ENCODE measurements at places on chromosomes 2 and 18.

- DNase-seq, result no peak
Measured at GRCh38 chr2:157509744-157510143, 65.9 kb upstream of the CYTIP start.

DNA sequence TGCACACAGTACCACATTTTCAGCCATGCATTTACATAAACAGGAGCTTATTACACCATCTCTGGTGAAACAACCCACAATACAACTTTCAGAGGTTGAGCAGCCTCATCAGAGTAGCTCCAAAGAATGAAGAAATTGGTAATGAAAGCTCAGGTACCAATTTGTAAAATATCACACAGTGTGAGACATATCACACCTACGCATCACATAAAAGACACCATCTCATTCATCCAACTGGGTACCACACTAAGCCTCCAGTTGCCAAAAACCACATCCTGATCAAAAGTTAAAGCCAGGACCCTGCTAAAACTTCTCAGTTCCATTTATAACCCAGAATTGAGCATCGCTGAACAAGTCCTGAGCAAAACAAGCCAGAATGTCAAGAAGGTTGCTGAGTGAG lies 4.6 kb downstream of the TMEM163 start:
- DNase-seq, result no peak

DNA sequence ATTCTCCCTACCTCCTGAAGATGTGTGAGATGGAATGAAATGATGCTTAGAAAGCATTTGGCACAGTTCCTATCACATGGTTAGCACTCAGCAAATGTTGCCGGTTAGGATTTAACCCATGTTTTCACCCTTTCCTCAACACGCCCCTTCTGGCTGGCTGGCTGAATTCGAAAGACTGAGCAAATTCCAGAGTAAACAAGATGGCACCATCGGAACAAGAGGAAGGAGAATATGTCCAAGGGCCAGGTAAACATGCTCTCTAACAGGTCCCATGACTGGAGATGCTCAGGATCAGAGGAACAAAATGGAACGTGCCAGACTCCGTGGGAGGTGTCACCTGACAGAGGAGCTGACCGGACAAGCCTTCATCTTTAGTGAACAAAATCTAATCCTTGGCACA lies 145.6 kb downstream of the ANKRD44 start:
- no peak for DNase-seq

GRCh38 chr2:240481720-240482119 lies 46.3 kb downstream of the GPC1 start:
- DNase-seq, result no peak

DNA sequence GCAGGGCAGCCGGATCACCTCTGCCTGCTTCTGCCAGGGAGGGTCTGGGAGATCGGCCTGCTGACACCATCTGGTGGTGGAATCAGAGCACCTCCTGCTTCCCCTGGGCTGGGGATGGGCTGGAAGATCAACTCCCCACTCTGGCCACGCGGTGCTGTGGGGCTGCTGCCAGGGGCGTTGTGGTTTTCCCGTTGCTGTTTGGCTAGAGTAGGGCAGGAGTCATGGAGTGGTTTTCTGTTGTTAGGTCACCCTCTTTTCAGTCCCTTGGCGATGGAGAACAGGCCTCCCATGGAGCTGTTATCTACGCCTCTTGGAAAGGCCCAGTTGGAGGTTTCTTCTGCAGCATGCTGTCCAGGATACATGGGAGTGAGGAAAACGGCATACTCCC lies 15.2 kb downstream of the BCL2L11 start:
- DNase-seq, result no peak

- DNase-seq, result no peak
Measured at GRCh38 chr2:198692907-198693510, 764.7 kb downstream of the SATB2 start.

DNA sequence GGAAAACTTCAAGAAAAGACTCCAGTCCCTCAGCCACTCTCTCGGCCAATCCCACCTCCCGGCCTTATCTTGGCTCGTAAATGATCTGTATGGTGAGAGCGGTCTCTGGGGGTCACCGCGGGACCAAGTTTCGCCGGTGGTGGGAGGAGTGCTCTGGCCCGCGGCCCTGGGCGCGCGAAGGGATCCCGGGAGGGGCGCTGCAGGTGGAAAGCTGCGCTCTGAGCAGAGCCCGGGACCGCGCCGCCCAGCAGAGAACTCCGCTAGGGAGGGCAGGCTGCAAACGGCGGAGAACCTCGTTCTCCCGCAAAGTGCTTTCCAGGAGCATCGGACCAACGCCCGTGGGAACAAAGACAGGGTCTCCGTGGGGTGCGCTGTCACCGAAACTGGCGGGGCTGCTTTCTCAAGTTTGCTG lies 622 bp downstream of the LRP2 start:
- DNase-seq, result no peak

DNA sequence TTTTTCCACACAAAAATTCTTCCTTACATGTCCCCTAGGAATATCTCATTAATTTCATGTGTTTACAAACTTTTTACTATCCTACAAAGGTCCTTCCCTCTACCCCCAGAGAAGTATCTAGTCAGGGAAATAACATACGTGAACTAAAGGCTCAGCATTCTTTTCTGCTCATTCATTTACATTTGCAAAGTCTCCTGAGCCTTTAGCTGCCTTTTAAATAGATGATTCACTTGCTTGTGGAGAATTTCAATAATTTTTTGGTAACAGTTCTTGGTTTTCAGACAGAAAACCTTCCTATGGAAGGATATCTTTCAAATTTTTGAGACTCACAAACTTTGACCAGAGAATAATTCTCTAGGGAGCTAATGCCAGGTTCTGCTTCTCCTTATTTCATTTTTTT lies 81.5 kb upstream of the RMDN2 start:
- no peak for DNase-seq

DNA sequence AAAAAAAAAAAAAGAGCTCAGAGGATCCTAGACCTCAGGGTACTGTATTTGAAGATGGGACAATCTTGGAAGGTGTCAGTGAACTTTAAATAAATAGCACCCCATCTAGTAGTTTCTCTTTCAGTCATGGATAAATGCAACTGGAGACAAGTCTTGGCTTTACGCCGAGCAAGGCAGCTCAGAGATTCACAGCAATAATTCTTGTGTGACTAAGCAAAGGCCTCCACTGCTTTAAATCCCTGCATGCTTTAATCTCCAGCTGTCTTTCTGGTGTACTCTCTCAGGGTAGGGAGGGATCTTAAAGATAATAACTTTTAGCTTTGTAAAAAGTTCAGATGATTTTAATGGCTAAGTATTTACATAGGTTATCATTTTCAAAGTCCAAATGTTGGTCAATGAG lies 36.3 kb downstream of the NRXN1 start:
- DNase-seq, result no peak

- DNase-seq, result no peak
Measured at GRCh38 chr2:86037141-86037794, 68.4 kb downstream of the POLR1A start.

GRCh38 chr2:237062585-237062984 lies 23.1 kb upstream of the COPS8 start:
- no peak for DNase-seq

GRCh38 chr18:55235094-55235461 lies 275.8 kb upstream of the CCDC68 start:
- no peak for DNase-seq

DNA sequence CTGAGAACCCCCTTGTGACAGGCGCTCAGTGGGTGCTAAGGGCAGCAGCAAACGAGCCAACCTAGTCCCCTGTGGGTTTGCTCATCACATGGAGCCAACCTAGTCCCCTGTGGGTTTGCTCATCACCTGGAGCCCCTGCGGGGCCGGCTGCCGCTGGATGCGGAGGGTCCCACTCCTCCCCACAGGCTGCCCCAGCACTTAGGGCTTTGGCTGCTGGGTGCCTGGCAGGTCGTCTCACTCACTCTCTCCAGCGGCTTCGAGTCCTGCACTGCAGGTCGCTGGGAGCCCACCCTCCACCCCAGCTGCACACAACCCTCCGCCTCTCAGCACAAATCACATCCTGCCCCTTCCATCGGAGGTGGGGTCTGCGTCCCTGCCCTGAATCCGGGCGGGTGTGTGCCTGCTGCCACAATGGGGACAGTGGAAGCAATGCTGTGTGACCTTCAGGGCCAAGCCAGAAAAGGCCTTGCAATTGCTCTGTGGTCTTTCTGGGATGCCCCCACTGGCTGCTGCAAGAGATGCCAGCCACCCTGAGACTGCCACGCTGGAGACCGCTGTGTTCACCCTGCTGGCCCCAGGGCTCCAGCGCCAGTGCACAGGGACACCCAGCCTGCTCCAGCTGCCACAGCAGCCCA lies 248.1 kb upstream of the SALL3 start:
- DNase-seq, result no peak

DNA sequence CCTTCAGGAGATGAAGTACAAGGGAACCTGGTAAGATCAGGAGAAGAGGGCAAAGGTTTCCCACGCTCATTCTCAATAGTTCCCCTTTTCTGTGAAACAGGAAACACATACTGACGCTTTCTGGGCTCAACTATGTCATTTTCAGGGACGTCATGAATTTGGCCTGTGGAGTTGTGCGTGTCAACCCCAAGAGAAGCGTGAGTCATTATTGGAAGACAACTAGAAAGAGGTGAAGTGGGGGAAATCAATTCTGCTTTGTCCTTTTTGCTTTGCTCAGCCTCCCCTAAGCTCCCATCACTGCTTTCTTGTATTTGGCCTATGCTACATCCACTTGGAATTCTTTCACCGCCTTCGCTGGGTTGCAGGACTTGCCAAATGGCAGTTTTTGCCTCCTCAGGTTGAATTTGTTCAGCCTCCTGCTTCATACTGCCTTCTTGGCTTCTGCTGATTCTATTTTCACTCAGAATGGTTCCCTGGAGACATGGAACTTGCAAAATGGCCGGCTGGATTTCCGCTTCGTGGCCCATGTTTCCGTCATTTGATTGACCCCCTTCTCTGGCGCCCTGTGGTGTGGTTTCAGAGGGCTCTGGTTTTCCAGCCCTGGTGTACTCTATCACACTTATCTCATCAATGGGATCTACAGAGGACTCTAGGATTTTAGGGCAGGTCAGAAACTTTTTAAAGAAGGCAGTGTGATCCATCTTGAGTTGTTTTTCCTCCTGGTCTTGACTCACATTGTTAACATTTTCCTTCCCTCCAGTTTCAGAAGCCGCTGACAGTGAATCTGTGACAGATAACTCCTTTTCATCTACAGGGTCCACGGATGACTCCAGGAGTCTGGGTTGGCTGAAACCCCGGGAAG lies 93.3 kb downstream of the ALPK2 start:
- peak; percentile 54 for DNase-seq

GRCh38 chr2:2400286-2401038 lies 69.4 kb upstream of the MYT1L start:
- no peak for DNase-seq

DNA sequence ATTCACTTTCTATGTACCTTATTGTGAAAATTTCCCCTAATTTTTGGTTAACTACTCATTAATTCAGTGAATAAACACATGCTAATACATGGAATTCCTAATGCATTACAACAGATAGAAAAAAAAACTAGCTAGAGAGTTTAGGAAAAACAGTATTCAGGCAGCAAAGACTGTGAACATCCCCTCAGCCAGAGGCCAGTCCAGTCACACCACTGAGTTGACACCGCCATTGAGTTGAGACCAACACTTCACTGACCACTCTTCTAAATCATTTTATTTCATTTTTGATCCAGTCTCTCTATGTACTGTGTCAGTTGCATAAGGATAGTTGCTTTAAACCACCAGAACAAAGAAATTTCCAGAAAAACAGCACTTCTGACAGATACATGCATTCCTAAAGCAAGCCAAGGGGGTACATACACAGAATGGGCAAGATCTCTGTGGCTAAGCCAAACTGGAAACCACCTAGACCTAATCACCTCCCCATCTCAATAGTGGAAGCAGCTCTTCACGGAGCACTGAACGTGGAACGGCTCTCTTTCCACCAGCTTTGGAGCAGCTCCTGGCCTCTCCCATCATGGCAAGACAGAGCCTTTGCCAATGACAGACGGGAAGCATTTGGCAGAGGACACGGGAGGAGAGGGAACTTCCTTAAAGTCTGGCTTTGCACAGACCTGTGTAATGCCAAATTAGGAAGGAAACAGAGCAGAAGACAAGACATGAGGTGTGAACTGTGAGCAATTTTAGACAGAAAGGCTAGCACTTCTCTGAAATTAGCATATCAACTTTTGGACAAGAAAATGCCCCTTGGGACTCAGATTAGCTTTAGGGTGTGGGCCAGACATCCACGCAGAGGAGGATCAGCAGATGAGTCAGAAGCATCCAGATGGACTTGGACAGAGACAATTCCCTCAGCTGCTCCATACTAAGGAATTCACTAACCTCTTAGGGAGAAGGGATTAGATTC lies 36.4 kb downstream of the CACNB4 start:
- peak; percentile 20 for DNase-seq

DNA sequence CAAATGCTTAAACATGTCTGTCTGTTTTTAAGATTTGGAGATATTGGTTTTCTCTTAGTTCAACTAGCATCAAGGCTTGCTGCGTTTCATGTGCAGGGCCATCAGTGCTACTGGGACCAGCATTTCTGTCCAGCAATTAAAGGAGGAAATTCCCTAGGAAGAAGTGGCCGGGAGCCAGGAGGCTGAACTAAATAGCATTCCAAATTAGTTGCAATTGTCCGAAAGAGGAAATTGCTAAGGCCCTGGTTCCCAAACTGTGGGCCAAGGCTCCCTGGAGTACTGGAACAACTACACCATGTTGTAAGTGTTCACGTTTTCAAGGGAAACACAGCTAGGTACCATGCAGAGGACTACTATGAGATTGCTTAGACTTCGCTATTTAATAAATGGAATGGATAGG lies 257.9 kb downstream of the PTPRM start:
- DNase-seq, result no peak

DNA sequence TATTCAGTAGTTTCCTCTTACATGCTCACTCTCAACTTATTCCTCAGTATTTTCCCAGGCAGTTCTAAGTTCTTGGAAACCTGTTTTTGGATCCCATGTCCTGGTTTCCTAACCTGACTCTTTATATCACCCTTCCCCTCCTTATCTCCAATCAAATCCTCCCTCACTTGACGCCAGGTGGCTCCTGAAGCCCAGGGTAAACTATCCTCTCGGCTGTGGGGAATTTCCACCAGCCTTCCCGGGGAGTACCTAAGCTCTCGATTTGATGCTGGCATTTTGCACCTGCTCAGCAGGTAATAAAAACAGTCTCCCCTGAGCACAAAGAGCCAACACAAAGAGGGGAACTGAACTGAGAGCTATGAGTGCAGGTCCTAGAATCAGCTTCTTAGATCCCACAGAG lies 538.0 kb downstream of the SLC4A3 start:
- DNase-seq, result no peak

Data from GM18507 (cell line).